ENCODE measurements at places on chromosomes 2 and 18.

- no peak for DNase-seq
Measured at GRCh38 chr2:201441409-201441808, 9.8 kb downstream of the TRAK2 start.

- no peak for DNase-seq
Measured at GRCh38 chr2:231634951-231635875, 42.5 kb downstream of the TEX44 start.

GRCh38 chr2:149814049-149814448, 226.5 kb upstream of the MMADHC start:
- DNase-seq, result no peak

- peak; percentile 24 for DNase-seq
Measured at GRCh38 chr18:79953971-79954651, 2.7 kb upstream of the SLC66A2 start.

GRCh38 chr2:133122529-133122928, 445.7 kb downstream of the NCKAP5 start:
- DNase-seq, result no peak
